ENCODE measurements at places on chromosomes 16 and 17. TPM values are rescaled to one million over a fixed set of nuclear protein-coding genes. Genes with fewer than 3 reads are reported as not detected.

The RCVRN gene
- total RNA-seq: not detected

The TVP23A gene
- total RNA-seq: 0.41 TPM

The CDK5R1 gene
- total RNA-seq: 1.3 TPM

The SMTNL2 gene
- 48.6 TPM for total RNA-seq

The CCL13 gene
- total RNA-seq: 1.2 TPM

The RAB40B gene
- 19.9 TPM for total RNA-seq

The HOXB5 gene
- total RNA-seq: not detected

The CORO6 gene
- total RNA-seq: 93.2 TPM

The RNU2-1 gene
- total RNA-seq: 5,263 TPM

The EME1 gene
- 0.60 TPM for total RNA-seq

The PTGES3L gene
- 51.0 TPM for total RNA-seq
